Inflammatory macrophage (primary cell): ENCODE measurements at places on chromosomes 16 and 17.
A peak's percentile ranks its signal among the peaks of the same experiment; 100 is the strongest.

GRCh38 chr17:80781211-80781610 is 210.4 kb upstream of the CHMP6 start:
- DNase-seq, result peak; percentile 56

DNA sequence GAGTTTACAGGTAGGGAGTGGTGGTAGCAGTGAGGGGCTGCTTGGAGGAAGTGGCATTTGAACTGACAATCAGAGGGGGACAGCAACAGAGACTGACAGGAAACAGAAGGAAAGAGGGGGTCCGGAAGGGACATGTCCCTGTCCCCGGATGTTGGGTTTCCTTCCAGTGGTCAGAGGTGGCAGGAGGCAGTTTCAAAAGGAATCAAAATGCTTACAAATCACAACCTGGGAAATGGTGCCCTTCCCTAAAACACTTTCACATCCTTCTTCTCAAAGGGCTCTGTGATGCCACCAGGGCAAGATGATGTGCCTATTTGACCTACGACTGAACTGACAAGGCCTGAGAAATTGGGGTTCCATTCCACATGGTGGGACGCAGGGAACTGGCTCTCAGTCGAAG is 19.7 kb downstream of the ADGRG1 start:
- peak; percentile 58 for DNase-seq

DNA sequence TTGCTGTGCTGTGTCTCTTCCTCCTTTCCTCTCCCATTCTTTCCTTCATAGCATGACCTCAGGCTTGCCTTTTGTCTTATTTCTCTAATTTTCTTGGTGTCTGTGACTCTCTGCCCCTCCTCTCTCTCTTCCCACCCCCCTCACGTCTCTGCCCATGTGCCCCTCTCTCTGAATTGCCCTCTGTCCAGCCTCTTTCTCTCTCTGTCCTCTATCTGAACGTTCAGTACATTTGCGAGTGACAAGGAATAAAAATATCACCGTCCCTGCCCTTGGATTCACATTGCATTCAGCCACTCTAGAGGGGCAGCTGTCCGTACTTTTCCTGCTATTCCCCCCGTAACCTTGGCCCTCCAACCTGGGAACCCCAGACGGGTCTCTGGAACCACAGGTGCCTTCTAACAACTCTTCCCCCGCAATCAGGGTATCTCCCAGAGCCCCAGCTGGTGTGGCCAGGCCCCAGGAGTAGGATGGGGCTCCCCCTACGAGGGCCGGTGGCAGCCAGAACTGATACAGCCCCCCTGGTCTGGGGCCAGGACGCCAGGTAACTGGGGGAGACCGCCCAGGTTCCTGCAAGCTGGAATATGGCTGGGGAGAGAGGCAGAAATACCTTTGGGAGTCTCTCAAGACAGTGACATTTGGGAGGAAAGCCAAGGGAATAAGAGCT is 1.8 kb downstream of the KIF1C start:
- DNase-seq, result no peak

- DNase-seq, result peak; percentile 3
Measured at GRCh38 chr17:45722161-45722560, 62.0 kb upstream of the CRHR1 start.

DNA sequence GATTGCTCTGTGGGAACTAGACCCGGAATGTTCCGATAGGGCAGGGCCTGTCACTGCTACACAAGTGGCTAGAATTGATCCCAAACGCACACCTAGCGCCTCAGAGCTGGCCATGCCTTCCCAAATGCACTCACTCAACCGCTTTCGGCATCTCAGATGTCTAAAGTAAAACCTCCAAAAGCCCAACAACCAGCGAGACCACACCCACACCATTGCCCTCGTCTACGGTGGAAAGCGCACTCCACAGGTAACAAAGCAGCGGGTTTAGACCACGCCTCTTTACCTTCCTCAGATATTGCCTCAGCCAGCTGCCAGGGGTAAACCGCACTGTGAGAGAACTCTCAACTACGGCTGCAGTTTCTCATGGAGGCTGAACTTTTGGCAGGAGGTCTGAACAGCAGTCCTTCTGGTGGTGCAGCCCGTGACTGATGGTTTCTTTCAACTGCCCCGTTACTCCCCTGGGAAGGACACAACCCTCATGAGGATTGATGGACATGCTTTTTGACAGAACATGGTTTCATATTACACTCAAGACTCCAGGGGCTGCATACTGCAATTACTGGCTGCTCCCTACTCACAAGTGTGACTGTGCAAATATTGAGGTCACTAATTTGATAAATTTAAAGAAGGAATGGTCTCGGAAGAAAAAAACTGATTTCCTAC is 34.5 kb downstream of the USP7 start:
- DNase-seq, result no peak

GRCh38 chr16:82370282-82370681 is 200.3 kb upstream of the MPHOSPH6 start:
- no peak for DNase-seq

DNA sequence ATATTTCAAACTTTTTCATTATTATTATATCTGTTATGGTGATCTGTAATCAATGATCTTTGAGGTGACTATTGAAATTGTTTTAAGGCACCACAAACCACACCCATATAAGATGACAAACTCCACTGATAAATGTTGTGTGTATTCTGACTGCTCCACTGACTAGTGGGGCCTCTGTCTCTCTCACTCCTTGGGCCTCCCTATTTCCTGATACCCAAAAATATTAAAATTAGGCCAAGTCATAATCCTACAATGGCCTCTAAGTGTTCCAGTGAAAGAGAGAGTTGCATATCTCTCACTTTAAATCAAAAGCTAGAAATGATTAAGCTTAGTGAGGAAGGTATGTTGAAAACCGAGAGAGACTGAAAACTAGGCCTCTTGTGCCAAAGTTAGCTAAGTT is 23.4 kb downstream of the CYLD start:
- DNase-seq, result no peak

DNA sequence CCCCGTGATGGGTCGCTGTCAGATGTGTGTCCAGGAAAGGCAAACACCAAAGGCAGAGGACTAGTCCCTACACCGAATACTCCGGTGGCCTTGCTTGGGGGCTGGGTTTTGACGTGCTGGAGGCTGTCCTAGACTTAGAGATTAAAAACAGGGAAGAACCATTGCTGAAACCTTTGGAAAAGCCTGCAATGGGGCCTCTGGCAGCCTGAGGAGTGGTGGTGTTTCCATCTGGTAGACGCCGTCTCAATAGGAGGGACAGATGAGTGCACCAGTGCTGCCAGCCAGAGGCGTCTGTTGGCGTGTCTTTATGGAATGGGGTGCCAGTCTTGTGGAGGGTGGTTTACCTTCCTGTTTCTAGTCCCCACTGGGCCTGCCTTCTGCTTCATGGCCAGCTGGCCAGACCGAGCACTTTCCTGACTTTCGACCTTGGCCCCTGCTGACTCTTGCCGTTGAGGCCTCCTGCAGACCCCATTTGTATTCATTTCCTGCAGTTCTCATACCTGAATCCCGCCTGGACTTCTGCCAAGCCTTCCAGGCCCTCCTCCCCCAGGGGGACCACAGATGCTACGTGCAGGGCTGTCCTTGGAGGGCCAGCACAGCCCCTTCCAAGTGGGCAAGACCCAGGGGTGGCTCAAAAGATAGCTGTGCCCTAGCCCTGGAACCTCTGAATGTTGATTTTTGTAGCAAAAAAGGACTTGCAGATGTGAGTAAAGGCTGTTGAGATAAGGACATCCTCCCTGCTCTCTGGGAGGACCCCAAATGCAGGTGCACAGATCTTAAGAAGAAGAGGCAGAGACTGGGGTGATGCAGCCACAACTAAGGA is 1.9 kb upstream of the DNASE1 start:
- DNase-seq, result no peak

- DNase-seq, result no peak
Measured at GRCh38 chr17:15892731-15893657, 51.9 kb upstream of the ADORA2B start.
